Activated T-helper 1 cell treated with anti-CD3 and anti-CD28 coated beads, Interleukin-2, amount 50 U/mL, for 16 hours (primary cell): ENCODE measurements at places on chromosomes 6 and 20.

DNA sequence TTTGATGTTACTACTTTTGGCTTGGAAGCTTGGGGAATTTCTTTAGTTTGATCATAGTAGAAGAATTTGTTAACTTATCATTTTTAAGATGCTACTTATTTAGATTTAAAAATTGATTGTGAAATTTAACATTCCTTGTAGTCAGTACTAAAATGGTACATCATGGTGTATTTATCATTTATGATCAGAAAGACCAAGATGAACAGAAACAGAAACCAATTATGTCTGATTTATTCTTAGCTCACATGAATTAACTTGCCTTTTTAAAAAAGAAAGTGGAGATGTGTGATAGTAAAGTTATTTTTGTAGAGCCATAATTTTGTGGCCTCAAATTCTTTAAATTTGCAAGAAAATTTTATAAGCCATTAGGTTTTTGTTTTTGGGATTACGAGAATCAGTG is 77.6 kb downstream of the LIN28B start:
- DNase-seq, result no peak

GRCh38 chr6:162123797-162124196 is 603.8 kb downstream of the PRKN start:
- DNase-seq, result no peak

GRCh38 chr6:45445749-45446549 is 68.2 kb upstream of the SUPT3H start:
- no peak for DNase-seq

- DNase-seq, result no peak
These were observed 32.1 kb downstream of the BICRAL start for GRCh38 chr6:42813906-42814444.

DNA sequence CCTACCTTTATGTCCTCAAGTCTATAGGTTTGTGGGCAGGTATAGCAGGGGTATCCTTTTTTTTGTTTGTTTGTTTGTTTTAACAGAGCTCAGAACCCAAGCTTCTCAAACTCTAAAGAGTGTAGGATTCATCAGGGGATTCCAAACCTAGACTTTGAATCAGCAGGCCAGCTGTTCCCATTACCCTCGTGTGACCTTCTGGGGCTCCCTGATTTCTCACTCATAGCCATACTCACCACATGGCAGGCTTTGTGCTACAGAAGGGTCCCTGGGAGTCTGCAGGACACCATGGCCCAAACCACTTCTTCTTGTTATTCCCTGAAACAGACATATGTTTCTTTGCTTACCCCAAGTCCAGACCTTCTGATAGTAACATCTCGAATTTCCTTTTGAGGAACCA is 350.8 kb upstream of the TSHZ2 start:
- no peak for DNase-seq

DNA sequence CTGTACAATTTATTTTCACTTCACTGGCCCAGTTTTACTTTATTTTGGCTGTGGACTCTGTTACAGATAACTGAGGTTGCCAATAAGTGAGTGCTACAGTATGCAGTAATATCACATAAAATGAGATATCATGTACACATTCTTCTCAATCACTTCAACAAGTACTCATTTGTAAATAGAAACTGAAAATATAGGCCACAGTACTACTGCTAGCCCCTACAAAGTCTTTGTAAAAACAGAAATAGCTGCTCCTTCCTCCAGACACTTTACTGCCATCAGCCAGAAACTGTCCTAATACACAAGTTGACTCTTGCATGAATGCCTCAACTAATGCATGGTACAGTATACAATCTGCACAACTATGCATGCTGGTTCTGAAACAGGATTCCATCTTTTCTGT is 9.2 kb downstream of the DTNBP1 start:
- no peak for DNase-seq

GRCh38 chr20:49400410-49400809 is 82.1 kb downstream of the KCNB1 start:
- no peak for DNase-seq

DNA sequence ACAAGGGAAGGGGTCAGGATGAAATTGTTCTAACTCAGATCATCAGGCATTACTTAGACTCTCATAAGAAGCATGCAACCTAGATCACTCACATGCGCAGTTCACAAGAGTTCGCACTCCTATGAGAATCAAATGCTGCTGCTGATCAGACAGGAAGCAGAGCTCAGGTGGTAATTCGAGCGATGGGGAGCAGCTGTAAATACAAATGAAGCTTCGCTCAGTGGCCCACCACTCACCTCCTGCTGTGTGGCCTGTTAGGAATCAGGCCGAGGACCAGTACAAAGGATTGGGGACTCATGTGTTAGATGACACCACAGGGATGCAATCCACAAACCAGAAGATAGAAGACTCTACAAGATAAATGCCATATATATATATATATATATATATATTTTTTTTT is 31.5 kb upstream of the TOP1 start:
- no peak for DNase-seq

GRCh38 chr20:45833030-45833882 is at the start of gene SNX21:
SNX21 (plus strand) TSS chr20:45833799; CDS start chr20:45833920, 121 bp downstream.
- DNase-seq, result no peak

DNA sequence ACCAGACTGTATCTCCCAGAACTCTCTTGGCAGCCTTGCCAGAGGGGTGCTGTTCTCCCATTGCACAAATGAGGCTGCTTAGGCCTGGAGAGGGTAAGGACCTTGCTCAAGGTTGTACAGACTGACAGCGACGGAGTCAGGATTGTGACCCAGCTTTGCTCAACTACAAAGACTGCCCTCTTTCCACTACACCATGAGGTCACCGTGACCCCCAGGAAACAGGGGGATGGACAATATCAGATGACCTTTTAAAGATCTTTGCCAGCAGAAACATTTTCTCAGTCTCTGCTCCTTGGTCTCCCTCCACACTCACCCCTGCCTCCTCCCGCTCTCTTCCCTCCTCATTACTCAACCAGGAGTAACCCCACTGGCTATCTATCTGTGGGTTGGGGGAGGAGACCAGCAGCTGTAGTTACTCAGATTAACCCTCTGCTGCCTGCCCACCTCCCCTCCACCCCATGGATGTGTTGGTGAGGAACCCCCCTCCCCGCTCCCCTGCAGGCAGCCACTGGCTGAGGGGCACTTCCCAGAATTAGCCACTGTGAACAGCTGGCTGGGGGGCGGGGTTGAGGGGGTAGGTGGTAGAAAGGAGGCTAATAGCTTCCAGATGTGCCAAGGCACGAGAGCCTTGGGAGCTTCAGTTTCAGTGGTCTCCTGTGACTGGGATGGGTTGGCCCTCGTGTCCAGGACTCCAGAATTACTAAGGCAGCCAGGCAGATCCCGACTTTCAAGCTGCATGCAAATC is 26.9 kb upstream of the MRPS18A start:
- no peak for DNase-seq

DNA sequence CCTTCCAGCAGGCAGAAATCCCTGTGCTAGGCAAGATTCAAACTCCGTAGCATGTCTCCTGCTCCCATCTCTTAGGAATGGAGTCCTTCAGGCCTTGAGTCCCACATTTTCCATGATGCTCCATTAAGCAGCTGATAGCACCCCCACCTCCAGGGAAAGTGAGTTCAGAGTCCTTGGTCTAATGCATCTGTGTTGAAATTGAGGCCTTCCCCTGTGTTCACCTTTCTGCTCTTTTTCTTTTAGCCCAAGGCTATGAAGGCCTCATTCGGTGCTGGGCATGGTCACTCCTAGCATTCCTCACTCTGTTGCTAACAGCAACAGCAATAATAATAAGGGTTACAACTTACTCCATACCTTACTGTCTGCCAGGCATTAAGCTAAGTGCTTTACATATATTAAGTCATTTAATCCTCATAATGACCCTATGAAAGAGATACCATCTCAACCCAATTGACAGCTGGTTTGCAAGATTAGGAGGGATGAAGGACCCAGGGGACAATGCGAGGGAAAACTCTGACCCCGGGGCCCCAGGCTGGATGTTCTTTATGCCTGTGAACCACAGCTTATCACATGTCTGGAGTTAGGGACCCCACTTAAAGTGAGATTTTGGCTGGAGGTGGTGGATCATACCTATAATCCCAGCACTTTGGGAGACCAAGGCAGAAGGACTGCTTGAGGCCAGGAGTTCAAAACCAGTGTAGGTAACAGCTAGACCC is 17.5 kb upstream of the PANK2 start:
- no peak for DNase-seq

DNA sequence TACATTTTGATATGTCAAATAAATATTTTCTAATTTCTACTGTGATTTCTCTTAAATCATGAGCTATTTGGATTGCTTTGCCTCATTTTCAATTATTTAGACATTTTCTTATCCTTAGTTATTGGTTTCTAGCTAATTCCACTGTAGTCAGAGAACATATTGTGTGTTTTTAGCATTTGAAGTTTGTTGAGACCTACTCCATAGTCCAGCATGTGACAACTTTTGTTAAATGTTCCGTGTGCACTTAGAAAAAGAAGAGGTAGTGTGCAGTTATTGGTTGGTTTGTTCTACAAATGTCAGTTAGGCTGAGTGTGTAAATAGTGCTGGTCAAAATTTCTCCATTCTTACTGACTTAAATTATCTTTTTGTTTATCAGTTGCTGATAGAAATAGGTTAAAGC is 138.8 kb downstream of the BCAS1 start:
- no peak for DNase-seq

DNA sequence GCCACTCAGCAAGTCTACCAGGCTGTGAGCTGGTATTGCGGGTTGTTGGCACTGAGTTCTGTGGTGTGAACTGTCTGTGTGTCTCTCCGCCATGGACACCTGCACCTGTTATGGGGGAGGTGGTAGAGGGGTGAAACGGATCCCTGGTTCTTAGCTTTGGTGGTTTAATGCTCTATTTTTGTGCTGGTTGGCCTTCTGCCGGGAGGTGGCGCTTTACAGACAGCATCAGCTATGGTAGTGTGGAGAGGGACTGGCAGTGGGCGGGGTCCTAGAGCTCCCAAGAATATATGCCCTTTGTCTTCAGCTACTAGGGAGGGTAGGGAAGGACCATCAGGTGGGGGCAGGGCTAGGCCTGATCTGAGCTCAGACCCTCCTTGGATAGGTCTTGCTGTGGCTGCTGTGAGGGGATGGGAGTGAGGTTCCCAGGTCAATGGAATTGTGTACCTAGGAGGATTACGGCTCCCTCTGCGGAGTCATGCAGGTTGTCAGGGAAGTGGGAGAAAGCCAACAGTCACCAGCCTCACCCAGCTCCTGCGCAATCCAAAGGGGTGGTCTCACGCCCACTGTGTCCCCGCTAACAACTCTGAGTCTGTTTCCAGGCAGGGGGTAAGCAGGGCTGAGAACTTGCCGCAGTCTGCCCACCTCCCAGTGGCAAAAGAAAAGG is 154.3 kb downstream of the CCDC170 start:
- DNase-seq, result no peak

DNA sequence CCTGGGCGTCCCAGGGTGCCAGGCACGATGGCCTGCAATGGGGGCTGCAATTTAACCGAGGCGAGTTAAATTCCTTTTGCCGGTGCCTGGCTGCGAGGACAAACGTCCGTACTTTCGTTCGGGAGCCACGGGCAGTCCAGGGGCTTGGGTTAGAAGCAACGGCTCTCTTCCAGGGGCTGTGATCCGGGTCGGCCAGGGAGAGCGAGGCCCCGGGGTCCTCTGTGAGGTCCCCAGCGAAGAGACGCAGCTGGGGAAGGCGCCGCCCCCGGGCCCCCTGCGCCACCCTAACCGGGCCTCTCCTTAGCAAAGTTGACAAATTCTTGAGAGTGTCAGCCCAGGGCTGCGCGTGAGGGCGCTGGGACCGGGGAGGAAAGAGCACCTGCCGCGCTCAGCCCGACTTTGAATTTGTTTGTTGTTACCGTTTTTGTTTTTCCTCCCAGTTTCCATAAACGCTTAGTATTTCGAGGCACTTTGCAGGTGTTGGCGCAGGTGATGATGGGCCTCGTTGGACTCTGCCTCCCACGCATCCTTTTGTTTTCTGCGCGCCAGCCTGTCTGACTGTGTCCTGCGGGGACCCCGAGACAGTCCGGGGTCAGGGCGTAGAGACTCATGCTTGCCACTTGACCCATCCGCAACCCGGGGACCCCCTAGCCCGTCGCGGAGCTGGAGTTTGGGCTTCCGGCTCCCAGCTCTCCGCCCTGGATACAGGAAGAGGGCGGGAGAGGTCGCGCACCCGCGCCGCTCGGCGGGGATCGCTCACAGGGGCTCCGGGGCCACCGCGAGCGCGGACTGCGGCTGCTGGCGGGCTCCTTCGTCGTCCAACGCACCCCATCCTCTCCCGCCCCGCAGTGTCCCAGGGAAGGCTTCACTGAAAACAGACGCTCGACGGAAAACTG is 5.8 kb downstream of the OLIG3 start:
- DNase-seq, result no peak

DNA sequence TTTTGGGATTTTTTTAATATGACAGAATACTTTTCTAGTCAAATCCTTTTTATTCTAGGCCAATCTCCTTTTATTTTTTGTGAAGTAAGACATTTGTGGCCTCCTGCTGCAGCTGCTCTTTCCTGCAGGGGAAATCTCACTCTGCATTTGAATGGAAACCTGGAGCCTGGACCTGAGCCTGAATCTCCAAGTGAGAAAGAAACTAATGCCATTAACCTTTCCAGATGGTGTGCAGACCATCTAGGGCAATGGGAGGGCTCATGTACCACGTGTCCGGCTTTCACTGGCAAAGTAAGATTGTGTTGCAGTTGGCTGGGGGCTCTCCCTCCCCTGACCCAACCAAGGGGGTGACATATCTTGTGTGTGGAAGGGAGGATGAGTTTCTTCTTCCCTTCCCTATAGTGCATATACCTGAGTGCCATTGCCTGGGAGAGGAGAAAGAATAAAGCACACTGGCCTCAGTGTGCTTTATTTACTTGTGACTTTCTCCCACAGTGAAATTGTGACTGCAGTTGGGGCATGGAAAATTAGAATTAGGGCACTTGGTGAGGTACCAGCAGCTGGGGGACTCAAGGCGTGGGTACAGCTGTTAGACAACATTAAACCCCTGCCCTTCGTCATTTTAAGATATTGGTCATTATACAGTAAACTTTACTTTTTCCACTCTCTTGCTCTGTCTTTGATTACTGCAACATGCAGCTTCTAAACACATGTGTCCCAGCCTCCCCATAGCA is 159.8 kb upstream of the RIN2 start:
- no peak for DNase-seq

DNA sequence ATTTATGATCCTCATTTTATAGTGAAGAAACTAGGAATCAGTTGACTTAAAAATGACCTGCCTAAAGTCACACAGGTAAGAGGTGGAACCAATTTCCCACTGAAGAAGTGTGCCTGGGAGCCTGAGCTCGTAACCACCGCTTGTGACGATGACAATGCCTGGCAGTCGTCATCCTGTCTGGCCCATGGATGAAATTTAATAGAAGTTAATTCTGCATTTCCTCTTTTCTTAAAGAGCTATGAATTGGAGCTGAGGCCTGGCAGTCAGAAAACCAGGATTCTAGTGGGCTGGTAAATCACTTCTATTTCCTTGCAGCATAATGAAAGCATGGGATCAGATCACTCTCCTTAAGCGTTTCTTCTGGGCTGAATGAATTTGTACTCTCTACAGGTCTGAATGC is 200.0 kb upstream of the SGK1 start:
- no peak for DNase-seq
